ENCODE measurements at places on chromosomes 7 and 10.

DNA sequence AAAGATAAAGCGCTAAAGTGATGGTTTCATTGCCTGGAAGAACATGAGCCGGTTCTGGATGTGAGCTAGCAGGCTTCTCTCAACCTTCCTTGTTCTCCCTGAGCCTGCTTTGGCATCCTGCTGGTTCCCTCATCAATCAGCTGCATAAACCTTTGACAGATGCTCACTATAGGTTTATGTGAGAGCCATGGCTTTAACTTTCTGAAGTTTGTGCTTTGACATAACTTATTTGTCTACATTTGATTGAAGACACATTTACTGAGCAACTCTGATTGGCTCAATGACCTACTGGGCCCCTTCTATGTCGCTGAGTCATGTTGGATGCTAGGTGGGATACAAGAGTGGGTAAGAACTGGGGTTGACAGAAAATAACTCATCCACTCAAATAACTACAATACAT, 192.0 kb downstream of the ADAM12 start:
- H3K27ac ChIP-seq = no peak overlapping the region
- no peaks in the 10 kb centered on the region for H3K27me3 ChIP-seq
- no peak overlapping the region for H3K4me3 ChIP-seq
- no peak for DNase-seq

DNA sequence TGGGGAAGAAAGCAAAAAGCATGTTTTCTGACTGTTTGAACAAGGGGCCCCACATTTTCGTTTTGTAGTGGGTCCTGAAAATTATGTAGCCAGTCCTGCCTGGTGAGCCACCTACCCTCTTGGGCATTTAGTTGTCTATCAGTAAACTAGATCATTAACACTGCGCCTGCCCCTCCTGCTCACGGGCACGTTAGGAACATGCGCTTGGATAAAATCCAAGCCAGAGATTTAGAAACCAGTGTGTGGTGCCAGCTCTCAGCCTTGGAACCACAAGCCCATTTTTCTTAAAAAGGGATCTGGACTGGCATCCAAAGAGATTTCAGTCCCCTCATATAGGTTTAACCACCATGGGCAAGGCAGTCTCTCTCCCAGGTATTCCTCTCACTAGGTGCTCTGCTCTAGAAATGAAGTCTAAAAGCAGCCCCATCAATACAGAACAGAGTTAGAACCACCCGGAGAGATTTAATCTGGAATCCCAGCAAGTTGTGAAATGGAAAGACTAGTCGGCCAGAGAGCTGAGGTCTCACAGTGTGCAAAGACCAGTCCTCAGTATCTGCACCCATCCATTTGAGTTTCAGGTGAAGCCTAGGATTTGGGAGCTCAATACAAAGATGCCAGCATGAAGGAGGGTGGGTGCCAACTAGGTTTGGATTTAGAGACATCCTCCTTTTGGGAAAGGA, 123.9 kb upstream of the TCF7L2 start:
- DNase-seq = no peak
- no peaks in the 10 kb centered on the region for H3K27me3 ChIP-seq
- H3K27ac ChIP-seq = no peak overlapping the region
- peaks cover 1% of the 10 kb centered on the region for H3K36me3 ChIP-seq
- H3K4me3 ChIP-seq = no peak overlapping the region

- no peaks in the 10 kb centered on the region for H3K4me1 ChIP-seq
- DNase-seq = no peak
- no peaks in the 10 kb centered on the region for H3K27me3 ChIP-seq
- no peak overlapping the region for H3K27ac ChIP-seq
- no peak overlapping the region for H3K4me3 ChIP-seq
Measured at GRCh38 chr7:47470567-47471357, 111.1 kb downstream of the TNS3 start.

DNA sequence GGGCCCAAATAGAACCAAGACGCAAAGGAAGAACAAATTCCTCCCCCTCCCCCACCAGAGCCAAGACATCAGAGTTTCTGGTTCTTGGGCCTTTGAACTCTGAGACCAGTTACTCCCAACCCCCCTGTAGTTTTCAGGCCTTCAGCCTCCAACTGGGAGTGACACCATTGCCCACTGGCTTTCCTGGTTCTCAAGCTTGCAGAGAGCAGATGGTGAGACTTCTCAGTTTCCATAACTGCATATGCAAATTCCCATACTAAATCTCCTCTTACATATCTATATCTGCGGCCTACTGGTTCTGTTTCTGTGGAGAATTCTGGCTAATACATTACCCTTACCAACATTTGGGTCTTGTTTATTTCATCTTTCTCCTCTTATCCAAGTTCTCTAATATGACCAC, 762.9 kb downstream of the GRM8 start:
- no peaks in the 10 kb centered on the region for H3K36me3 ChIP-seq
- no peaks in the 10 kb centered on the region for H3K4me1 ChIP-seq
- no peak overlapping the region for H3K4me3 ChIP-seq
- DNase-seq = no peak
- H3K27ac ChIP-seq = no peak overlapping the region

DNA sequence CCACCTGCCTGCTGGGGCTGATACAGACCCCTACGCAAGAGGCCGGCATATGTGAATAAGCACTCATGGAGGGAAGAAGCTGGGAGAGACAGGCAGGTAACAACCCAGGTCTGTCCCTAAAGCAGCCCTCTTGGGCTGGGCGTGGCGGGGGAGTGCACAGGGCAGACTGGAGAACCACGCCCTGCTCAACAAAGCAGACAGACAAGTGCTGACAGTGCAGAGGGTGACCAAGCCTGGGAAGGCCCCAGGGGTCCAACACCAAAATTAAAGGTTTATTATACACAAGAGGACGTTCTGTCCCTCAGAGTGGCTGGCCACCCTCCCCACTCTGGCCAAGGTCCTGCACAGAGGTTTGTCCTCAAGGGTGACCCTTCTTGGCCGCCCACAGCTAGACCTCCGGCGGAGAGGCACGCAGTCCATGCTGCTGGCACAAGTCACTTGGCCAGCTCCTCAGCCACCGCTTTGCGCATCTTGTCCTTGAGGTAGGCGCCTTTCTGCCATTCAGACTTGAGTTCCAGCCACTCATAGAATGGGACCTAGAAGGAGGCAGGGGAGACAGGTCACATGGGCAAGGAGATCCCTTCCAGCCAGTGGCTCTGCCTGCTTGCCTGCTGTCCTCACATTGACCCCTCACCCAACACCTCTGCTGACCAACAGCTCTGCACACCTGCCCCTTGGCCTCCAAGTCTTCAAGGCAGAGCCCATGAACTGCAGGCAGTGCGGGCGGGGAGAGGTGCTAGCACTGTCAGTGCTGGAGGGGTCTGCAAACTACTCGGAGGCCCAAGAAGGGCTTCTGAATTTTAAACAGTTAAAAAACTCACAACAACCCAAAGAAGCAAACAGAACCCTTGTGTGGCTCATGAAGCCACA, 11.4 kb upstream of the NACAD start:
- no peaks in the 10 kb centered on the region for H3K4me1 ChIP-seq
- H3K27ac ChIP-seq = no peak overlapping the region
- peaks cover 38% of the 10 kb centered on the region for H3K36me3 ChIP-seq
- no peaks in the 10 kb centered on the region for H3K27me3 ChIP-seq
- no peak overlapping the region for H3K4me3 ChIP-seq

GRCh38 chr7:7662527-7662926, 22.0 kb downstream of the UMAD1 start:
- H3K27me3 ChIP-seq = no peaks in the 10 kb centered on the region
- H3K36me3 ChIP-seq = peaks cover 34% of the 10 kb centered on the region
- H3K27ac ChIP-seq = no peak overlapping the region

DNA sequence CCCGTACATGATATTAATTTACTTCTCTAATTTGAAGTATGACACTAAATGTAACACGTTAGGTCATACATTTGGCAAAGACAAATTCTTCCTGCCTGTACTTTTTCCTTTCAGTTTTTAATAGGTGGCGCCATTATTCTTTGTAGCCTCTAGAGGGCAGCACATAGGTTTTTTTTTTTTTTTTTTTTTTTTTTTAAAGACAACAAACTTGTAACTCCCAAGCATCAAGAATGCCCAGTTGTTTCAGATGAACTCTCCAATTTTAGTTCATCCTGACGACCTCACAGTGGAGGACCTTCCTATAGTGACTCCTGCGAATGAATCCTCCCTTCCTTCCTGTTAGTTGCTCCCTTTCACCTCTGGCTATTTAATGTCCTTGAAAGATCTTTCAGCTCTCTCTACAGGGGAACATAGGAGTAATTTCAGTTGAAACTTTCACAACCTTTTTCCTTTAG, 139.3 kb upstream of the HDAC9 start:
- peaks cover 1% of the 10 kb centered on the region for H3K27me3 ChIP-seq
- H3K27ac ChIP-seq = no peak overlapping the region
- no peaks in the 10 kb centered on the region for H3K36me3 ChIP-seq
- no peak for DNase-seq

- peaks cover 3% of the 10 kb centered on the region for H3K27me3 ChIP-seq
- H3K4me1 ChIP-seq = peaks cover 25% of the 10 kb centered on the region
- DNase-seq = peak; percentile 21
- H3K4me3 ChIP-seq = peak overlapping the region; percentile 78
Measured at GRCh38 chr10:63628526-63629362, 107.5 kb downstream of the REEP3 start.

DNA sequence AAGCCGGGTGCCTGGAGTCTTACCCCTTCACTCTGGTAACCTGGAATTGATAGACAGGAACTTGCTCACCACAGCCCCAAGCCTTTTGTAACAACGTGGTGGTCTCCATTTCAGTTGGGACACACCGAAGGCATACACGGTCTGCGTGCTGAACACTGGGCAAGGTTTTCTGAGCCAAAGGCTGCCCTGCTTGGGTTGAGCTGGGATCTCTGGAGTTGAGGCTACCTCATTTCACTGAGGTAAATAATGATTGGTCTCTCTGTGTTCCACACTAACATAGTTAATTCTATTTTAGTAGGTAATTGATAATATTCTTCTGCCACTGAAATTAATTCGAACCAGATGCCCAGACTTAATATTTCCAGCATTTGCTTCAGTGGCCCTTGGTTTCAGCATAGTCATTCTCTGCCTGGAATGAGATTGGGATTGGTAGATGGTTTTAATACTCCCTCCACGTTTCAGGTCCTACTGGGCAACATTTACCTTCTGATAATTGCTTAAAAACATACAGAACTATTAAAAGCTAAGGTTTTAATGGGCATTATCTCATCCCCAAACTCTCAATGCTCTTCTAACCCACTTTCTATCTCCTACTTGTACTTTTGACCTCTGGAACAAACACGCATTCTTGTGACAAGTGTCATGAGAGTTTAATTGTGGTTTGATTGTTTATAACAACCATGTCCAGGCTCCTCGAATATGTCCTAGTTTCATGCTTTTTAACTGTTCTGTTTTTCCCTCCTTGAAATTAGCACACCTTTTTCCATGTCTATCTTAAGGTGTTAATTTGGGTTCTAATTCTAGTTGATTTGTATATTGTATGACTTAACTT, 202.3 kb upstream of the KLF6 start:
- no peaks in the 10 kb centered on the region for H3K27me3 ChIP-seq
- no peak overlapping the region for H3K4me3 ChIP-seq
- DNase-seq = no peak
- H3K36me3 ChIP-seq = peaks cover 2% of the 10 kb centered on the region
- no peak overlapping the region for H3K27ac ChIP-seq

- H3K27me3 ChIP-seq = no peaks in the 10 kb centered on the region
- H3K4me3 ChIP-seq = no peak overlapping the region
- H3K27ac ChIP-seq = no peak overlapping the region
- H3K4me1 ChIP-seq = no peaks in the 10 kb centered on the region
- no peak for DNase-seq
- H3K36me3 ChIP-seq = peaks cover 2% of the 10 kb centered on the region
Measured at GRCh38 chr7:2009541-2010001, 223.2 kb downstream of the MAD1L1 start.

- DNase-seq = no peak
- H3K4me3 ChIP-seq = no peak overlapping the region
- no peak overlapping the region for H3K27ac ChIP-seq
- H3K27me3 ChIP-seq = no peaks in the 10 kb centered on the region
- peaks cover 44% of the 10 kb centered on the region for H3K4me1 ChIP-seq
- peaks cover 19% of the 10 kb centered on the region for H3K36me3 ChIP-seq
Measured at GRCh38 chr7:8042796-8043535, 74.4 kb downstream of the GLCCI1 start.

DNA sequence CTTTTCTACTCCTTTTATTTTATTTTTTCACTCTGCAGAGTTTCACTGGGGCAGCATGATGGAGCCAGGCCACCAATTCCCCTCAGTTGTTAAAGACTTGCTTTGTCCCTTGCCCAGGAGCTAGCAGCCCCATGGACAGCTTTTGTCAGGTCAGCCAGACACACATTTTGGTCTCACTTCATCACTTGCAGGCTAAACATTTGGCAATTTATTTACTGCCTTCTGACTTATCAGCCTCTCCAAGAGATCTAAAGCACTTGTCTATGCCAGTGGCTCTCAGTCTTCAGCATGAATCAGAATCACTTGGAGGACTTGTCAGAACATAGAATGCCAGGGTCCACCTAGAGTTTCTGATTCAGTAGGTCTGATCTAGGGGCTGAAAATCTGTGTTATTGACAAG, 66.4 kb upstream of the GDF10 start:
- no peaks in the 10 kb centered on the region for H3K27me3 ChIP-seq
- peaks cover 9% of the 10 kb centered on the region for H3K4me1 ChIP-seq
- no peaks in the 10 kb centered on the region for H3K36me3 ChIP-seq

DNA sequence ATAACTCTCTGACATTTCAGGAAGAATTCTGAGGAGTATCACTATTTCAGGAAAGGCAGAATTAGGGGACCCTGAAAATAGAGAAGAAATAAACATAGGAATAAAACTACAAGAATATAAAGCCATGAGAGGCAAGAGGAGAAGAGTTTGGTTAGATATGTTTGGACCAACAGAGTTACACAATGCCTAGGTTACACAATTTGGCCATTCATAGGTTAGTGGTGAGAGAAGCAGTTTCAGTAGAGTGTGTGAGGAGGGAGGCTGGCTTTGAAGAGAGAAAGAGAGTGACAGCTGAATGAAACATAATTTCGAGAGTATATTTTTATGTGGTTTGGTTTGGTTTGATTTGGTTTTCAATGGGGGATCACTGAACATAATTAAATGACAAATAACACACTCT, 783.2 kb upstream of the LRRN3 start:
- H3K36me3 ChIP-seq = no peaks in the 10 kb centered on the region
- H3K4me3 ChIP-seq = no peak overlapping the region
- H3K4me1 ChIP-seq = no peaks in the 10 kb centered on the region
- no peak overlapping the region for H3K27ac ChIP-seq
- H3K27me3 ChIP-seq = no peaks in the 10 kb centered on the region

DNA sequence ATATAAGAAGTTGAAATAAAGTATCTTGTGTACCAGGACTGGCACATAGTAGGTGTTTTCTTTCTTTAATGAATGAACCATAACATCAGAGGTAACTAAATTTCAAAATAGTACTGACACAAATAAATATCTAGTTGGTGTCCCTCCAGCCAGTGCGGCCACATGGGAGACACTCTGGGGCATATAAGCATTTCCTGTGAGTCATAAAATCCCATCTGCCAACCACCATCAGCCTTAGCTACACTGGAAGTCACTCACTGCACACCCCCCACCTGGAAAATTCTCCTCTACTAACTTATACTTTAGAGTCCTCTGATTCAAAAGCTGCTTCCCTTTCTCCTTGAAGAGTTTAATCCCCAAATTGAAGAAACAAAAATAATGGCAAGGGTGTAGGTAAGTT, 32.5 kb downstream of the DYDC1 start:
- H3K4me1 ChIP-seq = peaks cover 6% of the 10 kb centered on the region
- peak; percentile 4 for DNase-seq
- H3K27ac ChIP-seq = no peak overlapping the region
- no peaks in the 10 kb centered on the region for H3K27me3 ChIP-seq
- H3K36me3 ChIP-seq = no peaks in the 10 kb centered on the region
- H3K4me3 ChIP-seq = no peak overlapping the region
